ENCODE measurements at places on chromosomes 1 and 21. TPM values are rescaled to one million over a fixed set of nuclear protein-coding genes. Genes with fewer than 3 reads are reported as not detected.

The FAM72D gene
- total RNA-seq: 1.3 TPM

The CFHR5 gene
- total RNA-seq: not detected

The STUM gene
- under 0.01 TPM for total RNA-seq

The NBPF15 gene
- 50.4 TPM for total RNA-seq

The S100A16 gene
- 277 TPM for total RNA-seq

The ARL8A gene
- total RNA-seq: 17.0 TPM

The OR2T35 gene
- total RNA-seq: not detected

The PRXL2B gene
- total RNA-seq: 17.3 TPM

The S100B gene
- 0.29 TPM for total RNA-seq

The PTPN22 gene
- total RNA-seq: 1.2 TPM

The ANKRD35 gene
- 5.5 TPM for total RNA-seq

The NUF2 gene
- 3.5 TPM for total RNA-seq

The SYCP1 gene
- total RNA-seq: not detected

The C1orf226 gene
- total RNA-seq: 0.17 TPM

The DCST1 gene
- not detected for total RNA-seq

The CAPN8 gene
- total RNA-seq: not detected
